Thymus (tissue), 14 donors: ENCODE measurements at places on chromosomes 16 and 17. TPM values are rescaled to one million over a fixed set of nuclear protein-coding genes. Genes with fewer than 3 reads are reported as not detected.

The TMEM132E gene
- 0.09 TPM for total RNA-seq

The GPR142 gene
- 0.09 TPM for total RNA-seq

The KRTAP4-6 gene
- total RNA-seq: not detected

The IKZF3 gene
- total RNA-seq: 31.5 TPM

The ERN2 gene
- total RNA-seq: 0.42 TPM

DNA sequence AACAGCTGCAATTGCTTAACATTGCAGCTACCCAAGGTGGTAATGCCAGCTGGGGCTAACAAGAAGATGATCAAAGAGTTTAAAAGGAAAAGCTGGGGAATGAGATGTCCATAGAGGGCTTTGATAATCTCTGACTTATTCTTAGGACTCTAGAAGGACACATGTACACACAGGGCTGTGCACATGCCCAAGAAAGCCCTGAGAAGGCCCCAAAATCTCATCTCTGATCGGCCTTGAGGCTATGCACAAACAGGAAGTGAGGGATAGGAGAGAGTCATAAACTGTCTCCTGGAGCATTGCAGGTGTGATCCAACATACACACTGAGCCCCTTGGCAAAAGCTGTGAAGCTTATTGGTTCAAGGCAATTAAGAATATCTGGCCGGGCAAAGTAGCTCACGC is 17.2 kb upstream of the RABEP1 start:
- no peaks in the 10 kb centered on the region for H3K36me3 ChIP-seq
- peaks cover 16% of the 10 kb centered on the region for H3K4me1 ChIP-seq
- H3K4me3 ChIP-seq: no peak overlapping the region

DNA sequence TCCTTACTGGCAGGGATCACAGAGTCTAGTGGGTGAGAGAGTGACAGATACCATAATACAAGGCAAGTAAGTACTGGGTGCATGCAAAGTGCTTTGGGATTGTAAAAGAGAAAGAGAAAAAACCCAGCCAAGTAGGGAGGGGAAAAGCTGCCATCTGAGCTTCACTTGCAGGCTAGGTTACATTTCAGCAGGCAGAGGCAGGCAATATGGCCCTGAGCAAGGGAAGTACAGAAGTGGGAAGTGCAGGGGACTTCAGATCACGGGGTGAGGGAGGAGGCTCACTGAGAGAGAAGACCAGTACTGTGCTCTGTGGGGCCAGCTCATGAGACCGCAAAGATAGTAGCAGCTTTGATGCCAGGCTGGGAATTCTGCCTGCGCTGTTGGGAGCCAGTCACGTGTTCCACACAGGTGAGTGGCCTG is 230.6 kb downstream of the MSI2 start:
- no peaks in the 10 kb centered on the region for H3K36me3 ChIP-seq
- peaks cover 84% of the 10 kb centered on the region for H3K4me1 ChIP-seq
- H3K27ac ChIP-seq: peak overlapping the region; percentile 92
- DNase-seq: no peak
- H3K27me3 ChIP-seq: no peaks in the 10 kb centered on the region

DNA sequence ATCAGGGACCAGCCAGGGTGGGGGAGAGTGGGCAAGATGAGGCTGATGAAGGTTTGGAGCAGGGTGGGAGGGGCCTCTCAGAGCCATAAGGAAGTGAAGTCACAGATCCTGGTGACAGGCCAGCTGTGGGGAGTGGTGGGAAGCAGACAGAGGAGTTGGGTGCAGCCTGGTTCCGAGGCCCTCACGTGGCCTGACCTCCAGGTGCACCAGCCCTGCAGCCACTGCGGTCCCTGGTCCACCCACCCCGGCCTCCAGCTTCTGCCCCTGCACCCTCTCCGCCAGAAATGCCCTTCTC is 3.9 kb upstream of the ZFPM1 start:
- H3K27me3 ChIP-seq: peaks cover 72% of the 10 kb centered on the region
- H3K27ac ChIP-seq: no peak overlapping the region
- H3K36me3 ChIP-seq: no peaks in the 10 kb centered on the region
- no peak overlapping the region for H3K4me3 ChIP-seq

- DNase-seq: peak; percentile 37
- no peaks in the 10 kb centered on the region for H3K36me3 ChIP-seq
- peaks cover 33% of the 10 kb centered on the region for H3K4me1 ChIP-seq
- peaks cover 2% of the 10 kb centered on the region for H3K27me3 ChIP-seq
- H3K27ac ChIP-seq: peak overlapping the region; percentile 82
- peak overlapping the region; percentile 7 for H3K4me3 ChIP-seq
Measured at GRCh38 chr17:2396568-2397246, 4.2 kb downstream of the MNT start.

DNA sequence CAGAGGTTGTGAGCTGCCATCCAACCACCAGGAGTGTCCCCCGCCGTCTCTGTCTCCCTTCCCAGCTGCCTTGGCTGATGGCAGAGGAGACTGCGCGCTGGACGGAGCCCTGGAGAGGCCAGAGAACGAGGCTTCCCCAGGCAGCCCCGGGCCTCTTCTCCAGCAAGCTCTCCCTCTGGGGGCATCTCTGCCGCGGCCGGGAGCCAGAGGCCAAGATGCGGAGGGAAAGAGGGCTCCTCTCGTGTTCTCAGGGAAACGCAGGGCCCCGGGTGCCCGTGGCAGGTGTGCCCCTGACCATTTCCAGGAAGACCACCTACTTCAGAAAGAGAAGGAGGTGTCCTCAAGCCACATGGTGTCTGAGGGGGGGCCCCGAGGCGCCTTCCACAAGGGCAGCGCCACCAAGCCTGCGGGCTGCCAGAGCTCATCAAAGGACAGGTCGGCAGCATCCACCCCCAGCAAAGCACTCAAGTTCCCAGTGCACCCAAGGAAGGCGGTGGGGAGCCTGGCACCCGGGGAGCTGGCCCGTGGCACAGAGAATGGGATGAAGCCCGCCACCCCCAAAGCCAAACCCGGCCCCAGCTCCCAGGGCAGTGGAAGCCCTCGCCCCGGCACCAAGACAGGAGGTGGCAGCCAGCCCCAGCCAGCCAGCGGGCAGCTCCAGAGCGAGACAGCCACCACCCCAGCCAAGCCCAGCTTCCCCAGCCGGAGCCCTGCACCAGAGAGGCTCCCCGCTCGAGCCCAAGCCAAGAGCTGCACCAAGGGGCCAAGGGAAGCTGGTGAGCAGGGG is 14.8 kb upstream of the ZFPM1 start:
- no peak overlapping the region for H3K4me3 ChIP-seq
- DNase-seq: no peak
- H3K27me3 ChIP-seq: no peaks in the 10 kb centered on the region
- no peaks in the 10 kb centered on the region for H3K4me1 ChIP-seq

DNA sequence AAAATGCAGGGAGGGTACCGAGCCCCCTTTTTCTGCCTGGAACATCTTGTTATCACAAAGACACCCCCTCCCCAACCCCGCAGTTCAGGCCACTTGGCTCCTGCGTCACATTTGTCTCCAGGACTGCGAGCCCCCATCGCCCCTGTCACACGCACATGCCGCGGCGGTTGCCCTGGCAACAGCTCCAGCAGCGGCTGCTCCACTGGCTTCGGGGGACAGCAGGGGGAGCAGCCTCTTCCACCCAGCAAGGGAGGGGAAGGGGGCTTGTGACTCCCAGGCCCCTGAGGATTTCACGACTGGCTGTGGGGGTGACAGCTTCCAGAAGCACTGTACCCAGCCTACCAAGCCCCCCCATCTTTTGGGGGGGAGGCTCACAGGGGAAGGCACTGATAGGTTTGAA is 2.6 kb downstream of the BAIAP3 start:
- H3K27ac ChIP-seq: no peak overlapping the region
- peaks cover 57% of the 10 kb centered on the region for H3K27me3 ChIP-seq
- H3K36me3 ChIP-seq: no peaks in the 10 kb centered on the region
